ENCODE measurements at places on chromosomes 2 and 18. TPM values are rescaled to one million over a fixed set of nuclear protein-coding genes. Genes with fewer than 3 reads are reported as not detected.

Gene SERPINB7
- not detected for total RNA-seq

Gene SERPINB13
- not detected for total RNA-seq

Gene DHX57
- total RNA-seq = 12.7 TPM

Gene KIAA2012
- total RNA-seq = not detected

Gene FLACC1
- 0.89 TPM for total RNA-seq

Gene HOXD13
- not detected for total RNA-seq

Gene ZNF532
- total RNA-seq = 31.8 TPM

Gene GKN2
- not detected for total RNA-seq

Gene MROH2A
- total RNA-seq = not detected

Gene BCL11A
- 5.6 TPM for total RNA-seq

Gene FAM168B
- total RNA-seq = 134 TPM

Gene SLC9A2
- 0.13 TPM for total RNA-seq

Gene AGXT
- not detected for total RNA-seq

Gene SF3B1
- total RNA-seq = 91.9 TPM

All from mesangial cell (primary cell).